Inflammatory macrophage treated with lipopolysaccharide for 4 hours (primary cell): ENCODE measurements at places on chromosomes 4 and X.
A peak's percentile ranks its signal among the peaks of the same experiment; 100 is the strongest.

GRCh38 chr4:15237648-15238230 is 190.1 kb upstream of the C1QTNF7 start:
- peak; percentile 70 for DNase-seq

- DNase-seq: no peak
Measured at GRCh38 chr4:82780752-82781231, 17.8 kb downstream of the SCD5 start.

DNA sequence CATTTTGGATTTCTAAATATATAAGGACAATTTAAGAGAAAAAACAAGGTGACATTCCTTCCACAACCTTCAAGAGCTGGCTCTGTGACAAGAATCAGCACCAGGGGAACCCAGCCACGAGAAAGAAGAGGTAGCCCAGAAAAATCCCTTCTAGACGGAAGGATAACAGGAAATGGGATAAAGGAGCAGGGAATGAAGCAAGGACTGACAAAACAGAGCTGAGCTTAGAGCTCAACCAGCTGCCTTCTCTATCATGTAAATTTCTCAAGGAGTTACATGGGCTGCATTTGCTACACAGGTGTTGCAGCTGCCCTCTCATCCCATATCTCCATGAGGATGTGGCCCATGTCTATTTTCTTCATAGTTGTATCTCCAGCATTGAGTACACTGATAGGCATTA is 154.2 kb upstream of the PRDX4 start:
- DNase-seq: no peak

GRCh38 chr4:173852775-173853174 is 322.7 kb upstream of the HAND2 start:
- DNase-seq: no peak

DNA sequence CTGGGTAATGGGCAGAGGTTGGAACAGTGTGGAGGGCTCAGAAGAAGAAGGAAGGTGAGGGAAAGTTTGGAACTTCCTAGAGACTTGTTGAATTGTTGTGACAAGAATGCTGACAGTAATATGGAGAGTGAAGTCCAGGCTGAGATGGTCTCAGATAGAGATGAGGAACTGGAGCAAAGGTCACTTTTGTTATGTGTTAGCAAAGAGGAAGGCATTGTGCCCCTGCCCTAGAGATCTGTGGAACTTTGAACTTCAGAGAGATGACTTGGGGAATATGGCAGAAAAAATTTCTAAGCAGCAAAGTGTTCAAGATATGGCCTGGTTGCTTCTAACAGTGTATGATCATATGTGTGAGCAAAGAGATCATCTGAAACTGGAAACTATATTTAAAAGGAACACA is 37.9 kb upstream of the MSX1 start:
- DNase-seq: no peak

DNA sequence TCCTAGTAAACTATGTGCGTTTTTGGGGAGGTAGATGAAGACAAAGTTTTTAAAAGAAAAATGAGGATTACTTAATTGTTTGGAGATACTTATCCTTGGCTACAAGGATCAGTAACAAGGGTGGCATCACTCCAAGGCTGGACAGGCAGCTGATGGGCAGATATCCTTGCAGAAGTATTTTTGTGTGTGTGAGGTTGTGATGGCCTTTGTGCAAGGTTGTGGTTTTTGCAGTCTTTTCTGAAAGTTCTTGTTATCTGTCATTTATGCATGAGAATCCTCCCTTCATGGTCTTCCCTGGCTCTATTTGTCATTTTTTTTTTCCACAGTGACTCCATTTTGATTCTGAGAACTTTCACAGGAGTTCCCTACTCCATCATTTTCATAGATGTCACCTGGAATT is 96.0 kb upstream of the C1GALT1C1 start:
- DNase-seq: no peak

DNA sequence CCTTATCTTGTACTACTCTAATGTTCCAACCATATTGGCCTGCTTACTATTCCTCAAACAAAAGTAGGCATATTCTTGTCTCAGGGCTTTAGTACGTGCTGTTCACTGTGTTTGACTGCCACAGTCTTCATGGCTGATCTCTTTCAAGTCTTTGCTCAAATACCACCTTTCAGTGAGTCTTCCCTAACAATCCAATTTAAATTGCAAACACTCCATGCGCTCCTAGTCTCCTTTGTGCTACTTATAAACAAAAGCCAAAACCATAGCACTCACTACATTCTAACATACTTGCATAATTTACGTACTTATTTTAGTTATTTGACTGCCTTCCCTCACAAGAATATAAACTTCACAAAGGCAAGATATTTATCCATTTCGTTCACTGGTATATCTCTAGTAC is 1.7 kb upstream of the ART3 start:
- DNase-seq: no peak

DNA sequence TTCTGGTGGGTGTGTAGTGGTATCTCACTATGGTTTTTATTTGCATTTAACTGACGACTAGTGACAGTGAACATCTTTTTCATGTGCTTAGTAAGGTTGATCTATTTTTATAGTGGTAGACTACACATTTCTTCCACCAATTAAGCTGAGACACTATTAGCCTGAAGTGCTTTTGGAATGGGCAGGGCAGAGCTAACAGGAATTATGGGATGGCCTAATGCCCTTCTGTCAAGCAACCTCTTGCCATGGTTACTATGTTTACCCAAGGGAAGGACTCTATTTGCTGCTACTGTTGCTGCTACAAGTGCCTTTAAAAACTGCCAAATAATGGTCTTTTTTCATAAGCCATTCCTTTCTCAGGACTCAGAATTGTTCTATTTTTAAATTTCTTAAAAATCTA is 676.7 kb upstream of the ACTRT1 start:
- DNase-seq: no peak

- DNase-seq: no peak
Measured at GRCh38 chrX:1051421-1051820, 161.0 kb downstream of the CRLF2 start.

GRCh38 chr4:150970685-150971151 is 44.4 kb downstream of the LRBA start:
- DNase-seq: no peak

GRCh38 chrX:136528645-136529315 is 3.2 kb upstream of the VGLL1 start:
- DNase-seq: no peak

- DNase-seq: no peak
Measured at GRCh38 chr4:105698607-105699006, 9.9 kb downstream of the INTS12 start.

DNA sequence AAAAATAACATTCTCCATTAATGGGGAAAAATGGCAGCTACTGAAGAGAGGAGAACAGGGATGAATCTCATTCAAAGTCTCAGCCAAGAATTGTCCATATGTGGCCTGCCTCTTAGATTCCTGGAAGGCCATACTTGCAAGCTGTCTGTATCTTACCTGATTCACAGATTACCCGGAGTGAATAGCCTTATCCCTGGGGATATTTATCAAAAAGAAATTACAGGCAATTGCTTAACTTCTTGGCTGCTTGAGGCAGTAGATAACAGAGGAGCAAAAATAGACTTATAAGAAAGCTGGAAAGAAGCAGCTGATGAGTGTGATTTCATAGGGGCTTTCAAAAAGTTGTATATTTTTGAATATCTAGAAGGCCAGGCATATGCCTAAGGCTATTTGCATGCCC is 68.8 kb upstream of the PPP1R2C start:
- no peak for DNase-seq

GRCh38 chr4:102569200-102569599 is 68.0 kb downstream of the NFKB1 start:
- no peak for DNase-seq

- DNase-seq: no peak
Measured at GRCh38 chrX:136310411-136310810, 9.6 kb downstream of the ADGRG4 start.

- DNase-seq: no peak
Measured at GRCh38 chrX:71922686-71923085, 12.0 kb downstream of the NHSL2 start.

DNA sequence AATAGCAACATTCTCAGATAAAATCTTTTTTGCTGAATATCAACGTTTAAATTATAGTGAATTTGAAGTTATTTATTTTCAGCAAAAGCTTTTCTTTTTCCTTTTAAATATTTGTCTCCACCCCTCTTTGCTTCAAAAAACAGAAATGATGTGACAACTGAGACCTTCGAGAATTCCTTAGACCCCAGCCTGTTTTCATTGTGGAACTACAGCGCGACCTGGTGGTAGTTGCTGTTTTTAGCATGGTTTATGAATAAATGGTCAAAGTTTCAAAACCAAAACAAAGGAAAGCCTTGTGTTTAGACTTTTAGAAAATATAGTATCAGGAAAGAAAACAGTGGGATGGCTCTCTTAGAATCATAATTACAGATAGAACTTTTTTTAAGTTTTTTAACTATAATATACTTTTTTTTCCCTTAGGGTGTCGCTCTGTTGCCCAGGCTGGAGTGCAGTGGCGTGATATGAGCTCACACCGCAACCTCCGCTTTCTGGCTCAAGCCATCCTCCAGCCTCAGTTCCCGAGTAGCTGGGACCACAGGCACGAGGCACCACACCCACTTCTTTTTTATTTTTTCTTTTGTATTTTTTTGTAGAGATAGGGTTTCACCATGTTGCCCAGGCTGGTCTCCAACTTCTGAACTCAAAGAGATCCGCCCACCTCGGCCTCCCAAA is 26.8 kb upstream of the TMEM184C start:
- DNase-seq: peak; percentile 39

- no peak for DNase-seq
Measured at GRCh38 chr4:2297606-2298531, 36.0 kb upstream of the MXD4 start.

GRCh38 chrX:74009041-74009440 is 294.9 kb upstream of the ZCCHC13 start:
- no peak for DNase-seq

DNA sequence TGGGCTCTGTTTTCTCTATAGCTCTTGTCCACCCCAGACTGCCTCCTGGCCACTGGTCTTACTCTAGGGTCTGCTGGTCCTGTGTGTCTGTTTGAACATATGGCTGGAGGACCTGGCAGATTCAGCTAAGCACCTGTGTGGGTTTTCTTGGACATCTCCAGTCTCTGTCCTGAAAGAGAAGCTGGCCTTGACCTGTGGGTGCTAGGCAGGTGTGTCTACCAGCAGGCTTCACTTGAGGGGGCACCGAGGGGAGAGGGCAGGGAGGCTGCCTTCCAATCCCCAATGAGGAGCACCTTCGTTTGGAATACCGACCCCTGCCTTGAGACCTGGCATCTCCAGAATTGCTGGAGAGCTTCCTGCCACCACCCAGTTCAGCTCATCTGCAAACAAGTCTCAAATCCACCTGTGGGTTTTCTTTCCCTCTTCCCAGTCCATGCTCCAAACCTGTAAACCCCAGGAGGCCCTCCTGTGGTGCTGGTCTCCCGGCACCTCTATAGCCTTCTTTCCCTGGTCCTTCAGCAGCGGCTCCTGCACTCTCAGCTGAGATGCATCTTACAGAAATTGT is 45.2 kb downstream of the HTRA3 start:
- DNase-seq: no peak

GRCh38 chr4:20904966-20905365 is 204.7 kb downstream of the PACRGL start:
- no peak for DNase-seq

DNA sequence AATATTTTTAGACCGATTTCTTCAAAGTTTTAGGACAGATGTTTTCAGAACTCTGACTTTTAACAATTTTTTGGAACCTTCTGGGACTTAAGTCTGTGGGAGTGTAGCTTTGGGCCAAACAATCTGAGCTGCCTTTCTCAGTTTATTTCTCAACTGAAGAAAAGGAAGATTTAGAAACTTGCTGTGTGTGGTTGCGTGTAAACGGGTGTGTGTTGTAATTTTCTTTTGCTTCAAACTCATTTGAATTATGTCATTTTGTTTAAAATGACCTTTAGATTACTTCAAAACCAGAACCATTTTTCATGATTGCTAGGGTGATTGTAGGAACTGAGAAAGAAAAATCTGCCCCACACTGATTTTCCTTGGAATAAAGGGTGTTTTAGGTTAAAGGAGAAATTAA is 577.7 kb upstream of the GALNTL6 start:
- DNase-seq: peak; percentile 80

- DNase-seq: no peak
Measured at GRCh38 chr4:26889356-26889755, 28.7 kb downstream of the STIM2 start.
